Iris pigment epithelial cell (primary cell): ENCODE measurements at places on chromosomes 13 and 19.

DNA sequence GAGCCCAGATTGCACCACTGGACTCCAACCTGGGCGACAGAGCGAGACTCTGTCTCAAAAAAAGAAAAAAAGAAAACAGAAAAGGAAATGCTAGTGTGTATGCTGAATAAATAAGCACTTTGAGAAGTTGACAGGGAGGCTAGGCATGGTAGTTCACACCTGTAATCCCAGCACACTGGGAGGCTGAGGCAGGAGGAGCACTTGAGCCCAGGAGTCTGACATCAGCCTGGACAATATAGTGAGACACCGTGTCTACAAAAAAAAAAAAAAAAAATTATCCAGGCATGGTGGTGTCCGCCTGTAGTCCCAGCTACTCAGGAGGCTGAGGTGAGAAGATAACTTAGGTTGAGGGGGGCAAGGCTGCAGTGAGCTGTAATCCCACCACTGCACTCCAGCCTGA is 19.1 kb upstream of the LDLR start:
- no peak for DNase-seq

DNA sequence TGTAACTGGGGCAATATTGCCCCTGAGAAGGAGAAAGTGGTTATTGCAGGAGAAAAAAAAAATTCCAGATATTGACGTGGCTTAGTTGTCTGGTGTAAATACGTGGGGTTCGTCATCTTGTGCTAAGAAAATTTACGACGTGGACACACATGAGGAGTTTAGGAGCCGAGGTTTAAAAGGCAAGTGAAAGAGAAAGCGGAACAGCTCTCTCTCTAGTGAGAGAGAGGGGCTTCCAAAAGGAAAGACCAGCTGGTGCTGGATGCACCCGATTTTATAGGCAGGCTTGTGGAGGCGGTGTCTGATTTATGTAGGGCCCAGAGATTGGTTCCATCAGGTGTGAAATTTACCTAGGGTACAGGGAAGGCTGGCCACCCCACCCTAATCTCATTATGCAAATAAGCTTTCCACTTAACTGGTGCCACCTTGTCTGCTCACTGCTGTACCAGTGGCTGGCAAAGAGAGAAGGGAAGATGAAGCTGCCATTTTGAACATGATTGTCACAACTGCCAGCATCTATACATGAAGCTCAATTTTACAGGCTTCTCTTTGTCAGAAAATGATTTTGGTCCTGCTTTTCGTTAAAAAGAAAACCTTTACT is 845.1 kb downstream of the DACH1 start:
- DNase-seq: no peak

DNA sequence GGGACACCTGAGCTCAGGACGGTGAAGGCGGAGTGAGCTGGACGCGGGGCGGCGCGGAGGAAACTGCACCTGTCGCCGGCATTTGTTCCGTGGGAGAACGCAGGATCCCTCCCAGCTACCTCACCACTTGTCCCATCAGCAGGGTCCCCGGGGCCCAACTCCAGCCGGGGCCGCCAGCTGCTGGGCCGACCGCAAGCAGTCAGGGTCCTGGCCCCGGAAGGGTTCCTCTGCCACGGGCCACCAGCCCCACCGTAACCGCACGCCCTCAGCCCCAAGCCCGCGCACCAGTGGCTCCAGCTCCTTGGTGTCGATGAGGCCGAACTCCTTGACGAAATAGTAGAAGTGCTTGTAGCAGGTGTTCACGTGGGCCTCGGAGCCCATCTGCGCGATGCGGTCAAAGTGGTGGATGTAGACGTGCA is 19.6 kb downstream of the MOB3A start:
- DNase-seq: no peak

GRCh38 chr13:65943708-65944107 is 1286.4 kb downstream of the PCDH9 start:
- peak; percentile 60 for DNase-seq

GRCh38 chr19:45156751-45157150 is 4.0 kb downstream of the NKPD1 start:
- DNase-seq: no peak

GRCh38 chr13:50208826-50209335 is 193.6 kb downstream of the KCNRG start:
- DNase-seq: peak; percentile 92

DNA sequence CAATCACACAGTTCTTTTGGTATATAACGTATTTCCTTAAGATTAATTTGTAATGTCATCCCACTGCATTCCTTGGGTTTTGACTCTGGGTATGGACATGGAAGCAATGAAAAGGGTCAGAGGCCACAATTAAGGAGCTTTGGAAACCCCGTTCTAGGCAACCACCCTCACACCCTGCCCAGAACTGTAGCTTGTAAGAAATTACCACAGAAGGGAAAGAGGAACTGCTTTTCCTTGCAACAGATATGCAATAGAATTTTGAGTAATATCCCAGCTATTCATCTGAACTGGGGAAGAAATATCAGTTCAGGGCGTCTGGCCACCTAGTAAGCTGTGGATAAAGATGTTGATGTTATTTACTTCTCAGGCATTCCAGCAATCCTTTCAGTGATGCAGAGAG is 985 bp upstream of the CLC start:
- no peak for DNase-seq

DNA sequence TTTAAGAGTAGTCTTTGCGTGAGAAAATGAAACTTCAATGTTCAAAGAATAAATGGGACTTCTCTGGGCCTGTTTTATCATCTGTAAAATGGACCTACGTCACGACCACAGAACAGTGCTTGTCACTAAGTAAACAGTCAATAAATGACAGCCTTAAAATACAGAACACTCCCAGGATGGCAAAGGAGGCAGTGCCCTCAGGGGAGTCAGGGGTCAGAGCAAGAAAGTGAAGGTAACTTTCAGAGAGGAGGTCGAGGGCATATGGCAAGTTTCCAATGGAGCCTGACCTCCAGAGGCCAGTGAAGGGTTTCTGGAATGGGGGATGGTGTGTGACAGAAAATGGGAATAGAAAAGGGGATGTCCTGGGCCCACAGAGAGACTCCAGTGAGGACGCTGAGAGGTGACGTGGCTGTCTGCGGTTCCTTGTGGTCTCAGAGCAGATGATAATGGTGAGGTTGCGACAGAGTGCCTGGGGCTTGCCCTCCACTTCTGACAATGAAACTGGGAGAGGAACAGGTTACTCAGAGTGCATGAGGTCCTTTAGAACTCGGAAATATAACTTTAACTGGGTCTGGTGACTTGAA is 91.8 kb downstream of the UBL3 start:
- no peak for DNase-seq

- DNase-seq: no peak
Measured at GRCh38 chr19:36963280-36963679, 47.1 kb downstream of the ZNF568 start.
